Hindlimb muscle (tissue), 1 donor: ENCODE measurements at places on chromosomes 4 and X.
A peak's percentile ranks its signal among the peaks of the same experiment; 100 is the strongest.

DNA sequence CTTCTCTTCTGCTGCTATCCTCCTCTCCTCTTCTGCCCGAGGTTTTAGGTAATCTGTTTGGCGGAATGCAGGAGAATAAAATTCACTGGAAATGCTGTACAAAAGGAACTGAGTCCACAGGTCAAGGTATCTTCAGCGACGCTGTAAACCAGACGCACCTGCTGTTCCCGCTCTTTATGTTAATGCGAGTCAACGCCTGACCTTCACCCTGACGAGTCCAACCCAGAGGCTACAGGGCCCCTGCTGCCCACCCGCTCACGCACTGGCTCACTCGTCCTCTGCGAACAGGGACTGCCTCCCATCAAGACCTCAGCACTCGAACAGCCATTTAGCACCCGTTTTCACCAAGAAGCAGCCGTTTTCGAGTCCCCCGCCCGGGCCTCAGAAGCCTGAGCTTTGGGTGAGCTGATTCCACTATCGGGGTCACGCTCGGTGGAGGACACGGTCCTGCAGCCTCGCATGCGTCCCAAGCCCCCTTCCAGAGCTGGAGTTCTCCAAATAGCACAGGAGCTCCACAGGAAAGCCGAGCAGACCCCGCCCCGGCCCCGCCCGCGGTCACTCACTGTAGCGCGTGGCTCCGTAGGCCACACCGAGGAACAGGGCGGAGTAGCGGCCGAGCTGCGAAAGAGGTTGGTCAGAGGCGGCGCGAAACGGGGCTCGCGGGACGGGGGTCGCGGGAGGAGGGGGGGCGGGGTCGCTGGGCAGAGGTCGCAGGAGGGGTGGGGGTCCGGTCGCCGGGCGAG, 556 bp downstream of the ATP5ME start:
- DNase-seq, result no peak

- peak; percentile 86 for DNase-seq
Measured at GRCh38 chrX:41334363-41335197, 618 bp downstream of the DDX3X start.

- DNase-seq, result no peak
Measured at GRCh38 chr4:5891563-5892322, 1.1 kb downstream of the CRMP1 start.

DNA sequence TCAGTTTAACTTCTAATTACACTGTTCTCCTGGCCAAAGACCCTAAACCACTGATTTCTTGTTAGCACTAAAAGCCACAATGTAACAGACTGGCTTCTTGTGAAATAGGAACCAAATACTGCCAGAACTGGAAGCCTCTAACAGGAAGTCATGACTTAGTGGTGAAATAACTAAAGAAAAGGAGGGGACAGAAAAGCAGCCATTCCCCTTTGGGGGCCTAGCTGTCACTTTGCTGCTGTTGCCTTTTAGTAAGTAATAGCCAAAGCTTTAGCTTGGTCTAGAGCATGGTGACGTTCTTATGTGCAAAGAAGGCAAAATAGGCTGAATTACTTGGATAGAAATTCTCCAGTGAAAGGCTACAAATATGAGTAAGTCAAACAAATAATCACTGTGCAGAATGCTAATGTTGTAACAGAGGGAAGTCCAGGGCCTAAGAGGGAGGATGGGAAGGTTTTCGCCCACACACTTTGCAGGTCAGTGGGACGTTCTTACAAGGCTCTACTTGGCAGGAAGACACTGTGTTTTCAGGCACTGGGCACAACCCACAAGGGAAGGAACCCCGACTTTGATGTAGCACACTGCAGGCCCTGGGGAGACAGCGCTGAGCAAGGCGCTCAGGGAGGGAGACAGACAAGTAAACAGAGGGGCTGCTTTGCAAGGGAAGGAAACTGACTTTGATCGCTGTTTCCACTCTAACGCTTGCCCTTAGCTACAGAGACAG, 16.7 kb downstream of the GAB3 start:
- no peak for DNase-seq

DNA sequence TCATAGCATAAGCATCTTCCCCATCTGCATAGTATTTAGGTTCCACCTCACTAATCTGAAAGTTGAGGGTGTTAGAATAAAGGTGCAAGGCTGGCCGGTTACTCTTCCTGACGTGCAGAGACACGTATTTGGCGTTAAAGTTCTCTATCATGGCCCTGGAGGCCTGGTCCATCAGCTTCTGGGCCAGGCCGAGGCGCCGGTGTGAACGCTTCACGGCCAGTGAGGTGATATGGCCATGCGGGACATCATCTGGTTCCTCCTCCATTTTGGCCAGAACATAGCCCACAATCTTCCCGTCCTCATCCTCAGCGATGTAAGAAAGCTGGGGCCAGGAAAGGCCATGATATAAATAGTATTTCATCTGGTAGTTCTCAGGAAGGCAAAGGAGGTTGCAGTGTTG, 425 bp downstream of the NAA11 start:
- DNase-seq, result no peak

DNA sequence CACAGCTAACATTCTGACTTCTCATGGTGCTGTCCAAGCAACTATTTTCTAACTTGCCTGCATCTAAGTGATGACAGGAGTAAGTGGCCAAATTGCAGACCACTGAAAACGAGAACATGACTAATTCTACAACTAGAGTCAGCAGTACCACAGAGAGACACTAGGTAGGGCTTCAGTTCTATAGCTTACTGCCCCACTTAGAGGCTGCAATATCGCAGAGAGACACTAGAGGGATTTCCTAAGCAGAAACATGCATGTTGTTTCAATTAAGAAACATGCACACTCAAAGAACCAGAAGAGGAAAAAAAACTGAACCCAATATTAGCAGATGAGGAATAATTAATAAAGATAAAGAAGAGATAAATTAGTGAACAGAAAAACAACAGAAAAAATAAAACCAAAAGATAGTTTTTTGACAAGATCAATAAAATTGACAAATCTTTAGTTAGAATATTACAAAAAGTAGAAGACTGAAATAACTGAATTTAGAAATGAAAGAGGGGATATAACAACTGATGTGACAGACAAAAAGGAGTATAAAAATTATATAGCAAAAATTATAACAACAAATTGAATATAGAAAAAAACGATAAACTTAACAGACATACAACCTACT, 100.8 kb downstream of the SPIN4 start:
- DNase-seq, result peak; percentile 45

GRCh38 chrX:28966331-28966730, 379.1 kb downstream of the IL1RAPL1 start:
- DNase-seq, result peak; percentile 7

DNA sequence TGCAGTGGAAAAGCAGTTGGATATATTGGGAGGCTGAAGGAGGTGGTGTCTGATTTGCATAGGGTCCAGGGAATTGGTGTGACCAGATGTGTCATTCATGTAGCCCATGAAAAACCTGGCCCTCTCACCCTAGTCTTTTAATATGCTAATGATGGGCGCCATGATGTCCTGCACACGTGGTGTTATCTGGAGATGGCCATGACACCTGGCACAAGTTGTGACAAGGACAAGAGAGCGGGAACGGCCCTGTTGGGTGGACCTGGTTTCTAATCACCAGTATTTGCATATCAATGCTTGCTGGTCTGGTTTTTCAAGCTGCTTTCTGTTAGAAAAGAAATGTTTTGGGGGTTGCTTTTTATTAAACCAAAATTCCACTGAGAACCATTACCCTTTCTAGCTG, 87.4 kb downstream of the ZXDA start:
- DNase-seq, result no peak
